ENCODE measurements at places on chromosomes 7 and 10. TPM values are rescaled to one million over a fixed set of nuclear protein-coding genes. Genes with fewer than 3 reads are reported as not detected.

GRCh38 chr7:4227105-4228010 lies 454.7 kb upstream of the FOXK1 start:
- DNase-seq: no peak

DNA sequence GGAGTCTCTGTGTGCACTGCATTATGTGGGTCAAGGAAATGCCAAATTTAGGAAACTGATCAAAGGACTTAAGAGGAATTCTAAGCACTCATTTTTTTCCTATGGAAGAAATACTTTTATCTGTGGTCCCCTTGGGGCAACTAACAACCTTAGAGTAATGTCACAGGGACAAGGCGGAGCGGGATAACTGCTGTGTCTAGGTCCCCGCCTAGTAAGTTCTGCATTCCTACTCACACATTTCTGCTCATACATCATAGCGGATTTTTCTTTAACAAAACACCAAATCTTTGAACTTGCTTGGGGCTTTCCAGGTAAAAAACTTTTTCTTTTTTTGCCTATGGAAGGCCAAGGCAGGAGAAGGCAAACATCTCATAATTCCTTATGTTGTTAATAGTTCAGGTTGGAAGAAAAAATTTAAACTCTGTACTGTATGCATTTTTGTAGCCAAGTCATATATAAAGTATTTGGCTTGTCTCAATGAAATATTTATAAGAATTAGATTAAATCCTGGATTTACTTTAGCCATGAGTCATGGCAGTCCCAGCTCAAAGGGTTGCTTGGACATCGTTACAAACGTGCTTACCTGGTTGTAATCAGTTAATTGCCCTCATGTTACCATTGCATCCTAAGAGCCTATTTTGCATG lies 285.0 kb downstream of the PHTF2 start:
- no peak for DNase-seq

The CYP3A7 gene
- total RNA-seq: not detected

- DNase-seq: no peak
Observed at GRCh38 chr10:18214691-18215563, 74.7 kb downstream of the CACNB2 start.

DNA sequence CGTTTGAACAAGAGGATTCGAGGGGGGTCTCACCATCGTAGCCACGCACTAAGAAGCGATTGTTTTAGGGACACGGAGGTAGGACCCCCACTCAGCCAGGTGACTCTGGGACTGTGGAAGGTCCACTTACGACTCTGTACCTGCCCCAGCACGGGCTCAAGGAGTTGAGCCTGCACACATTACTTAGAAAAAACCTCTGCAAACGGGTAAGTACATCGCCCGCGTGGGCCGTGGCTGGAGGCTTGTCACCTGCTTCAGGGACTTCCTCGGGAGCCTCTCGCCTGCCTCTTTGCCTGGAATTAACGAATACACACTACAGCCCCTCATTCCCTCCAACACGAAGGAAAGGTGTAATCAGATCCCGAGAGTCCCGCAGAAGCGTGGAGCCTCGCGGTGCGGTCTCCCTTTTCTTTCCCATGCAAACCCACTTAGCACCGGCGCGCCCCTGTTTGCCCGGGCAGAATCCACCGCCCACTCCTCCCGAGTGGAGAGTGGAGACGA lies 826 bp downstream of the PODXL start:
- peak; percentile 55 for DNase-seq

The CHAT gene
- total RNA-seq: not detected

The UTF1 gene
- not detected for total RNA-seq

DNA sequence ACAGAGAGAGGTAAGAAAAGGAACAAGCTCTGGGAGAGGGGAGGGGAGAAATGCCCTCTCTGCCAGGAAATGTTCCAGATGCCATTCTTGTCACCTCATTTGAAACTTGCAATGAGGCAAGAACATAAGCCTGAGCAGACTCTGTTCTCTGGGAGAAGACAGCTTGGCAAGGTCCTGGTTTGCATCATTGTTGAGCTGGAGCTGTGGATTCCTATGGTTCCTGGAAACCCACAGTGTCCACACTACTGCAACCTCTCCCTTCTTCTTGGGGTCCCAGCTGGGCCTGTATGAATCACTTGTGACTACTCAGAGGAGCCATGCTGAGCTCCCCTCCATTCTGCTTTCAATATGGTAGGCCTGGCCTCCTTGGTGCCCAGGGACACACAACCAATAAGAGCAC lies 60.8 kb upstream of the HECTD2 start:
- DNase-seq: no peak
